ENCODE measurements at places on chromosomes 7 and 10. TPM values are rescaled to one million over a fixed set of nuclear protein-coding genes. Genes with fewer than 3 reads are reported as not detected.
A peak's percentile ranks its signal among the peaks of the same experiment; 100 is the strongest.

Gene STEAP1B
- 0.19 TPM for total RNA-seq

Gene OR2A14
- not detected for total RNA-seq

Gene COL26A1
- not detected for total RNA-seq

Gene SEMA3E
- total RNA-seq, result not detected

Gene ZNF804B
- total RNA-seq, result not detected

Gene ABCB4
- 0.54 TPM for total RNA-seq

Gene TECPR1
- 80.2 TPM for total RNA-seq

Gene ZMIZ2
- total RNA-seq, result 120 TPM

Gene CHAT
- not detected for total RNA-seq

Gene ELMO1
- 73.4 TPM for total RNA-seq

Gene PNLIP
- not detected for total RNA-seq

Gene SEMA4G
- total RNA-seq, result 0.54 TPM

Gene DYNC1I1
- not detected for total RNA-seq

- no peak for DNase-seq
Measured at GRCh38 chr10:74925708-74926107, 99.3 kb downstream of the KAT6B start.

- no peak for DNase-seq
Measured at GRCh38 chr10:114181971-114182370, 2.8 kb downstream of the TDRD1 start.

- peak; percentile 49 for DNase-seq
Measured at GRCh38 chr10:22573820-22574569, 140.4 kb downstream of the PIP4K2A start.

DNA sequence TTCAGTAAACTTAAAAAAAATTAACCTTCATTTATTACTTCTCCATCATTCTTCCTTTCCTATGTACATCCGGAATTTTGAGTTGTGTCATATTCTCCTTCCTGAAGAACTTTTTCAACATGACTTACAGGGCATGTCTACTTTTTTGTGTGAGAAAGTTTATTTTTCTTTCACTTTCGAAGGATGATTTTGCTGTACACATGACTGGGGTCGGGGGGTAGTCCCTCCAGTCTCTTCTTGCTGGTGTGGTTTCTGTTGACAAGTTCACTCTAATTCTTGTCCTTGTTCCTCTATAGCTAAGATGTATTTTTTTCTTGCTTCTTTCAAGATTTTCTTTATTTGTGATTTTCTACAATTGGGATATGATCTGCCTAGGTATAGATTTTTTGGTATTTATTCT, 55.8 kb downstream of the INPP5A start:
- no peak for DNase-seq

DNA sequence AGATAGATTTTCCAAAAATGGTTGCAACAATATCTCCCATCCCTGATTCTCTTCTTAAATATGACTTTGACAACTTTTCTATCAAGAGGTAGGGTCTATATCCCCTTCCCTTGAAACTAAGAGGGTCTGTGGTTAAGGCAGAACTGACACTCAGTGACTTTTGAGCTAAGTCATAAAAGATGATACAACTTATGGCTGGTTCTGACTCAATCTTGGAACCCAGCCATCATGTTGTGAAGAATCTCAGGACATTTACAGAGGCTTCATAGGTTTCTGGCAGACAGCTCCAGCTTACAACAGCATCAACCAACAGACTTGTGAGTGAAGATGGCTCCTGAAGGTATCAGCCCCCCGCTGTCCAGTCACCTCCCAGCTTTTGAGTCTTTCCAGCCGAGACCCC, 203.5 kb downstream of the RNLS start:
- no peak for DNase-seq

DNA sequence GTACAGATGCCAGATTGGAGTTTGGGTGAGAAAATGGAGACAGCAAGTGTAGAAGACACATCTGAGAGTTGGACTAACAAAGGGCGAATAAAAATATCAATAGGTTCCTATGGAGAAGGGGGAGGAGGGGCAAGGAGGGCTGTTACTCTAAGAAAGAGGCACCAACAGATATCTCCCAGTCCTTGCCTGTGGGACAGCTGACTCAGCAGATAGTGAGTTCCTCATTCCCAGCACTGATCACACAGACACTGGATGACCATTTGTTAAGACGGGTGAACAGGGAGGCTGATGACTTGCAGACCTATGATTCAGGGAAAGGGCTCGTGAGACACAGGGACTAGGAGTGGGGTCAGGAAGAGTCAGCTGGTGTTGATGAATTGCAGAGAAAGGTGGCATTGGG, 5.7 kb upstream of the PRR15 start:
- DNase-seq, result no peak

DNA sequence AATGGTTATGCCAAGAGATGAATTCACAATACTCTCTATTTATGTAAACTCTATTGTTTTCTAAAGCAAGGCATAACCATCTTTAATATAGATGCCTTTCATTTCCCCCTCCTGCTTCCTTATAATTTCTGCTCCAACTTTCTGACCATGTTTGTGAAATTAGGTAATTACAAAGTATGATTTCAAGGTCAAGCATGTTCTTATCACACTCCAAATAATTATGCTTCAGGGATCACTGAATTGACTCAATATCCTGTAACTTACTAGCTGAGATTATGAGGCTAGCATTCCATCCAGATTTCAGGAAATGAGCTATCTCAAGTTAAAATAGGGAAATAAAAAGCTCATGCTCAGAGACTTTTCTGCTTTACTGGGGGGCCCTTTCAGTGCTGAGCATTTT, 655.9 kb upstream of the IGFBP3 start:
- no peak for DNase-seq

GRCh38 chr7:81013083-81013817, 94.4 kb upstream of the SEMA3C start:
- no peak for DNase-seq

GRCh38 chr10:19979628-19980027, 163.4 kb downstream of the PLXDC2 start:
- no peak for DNase-seq

DNA sequence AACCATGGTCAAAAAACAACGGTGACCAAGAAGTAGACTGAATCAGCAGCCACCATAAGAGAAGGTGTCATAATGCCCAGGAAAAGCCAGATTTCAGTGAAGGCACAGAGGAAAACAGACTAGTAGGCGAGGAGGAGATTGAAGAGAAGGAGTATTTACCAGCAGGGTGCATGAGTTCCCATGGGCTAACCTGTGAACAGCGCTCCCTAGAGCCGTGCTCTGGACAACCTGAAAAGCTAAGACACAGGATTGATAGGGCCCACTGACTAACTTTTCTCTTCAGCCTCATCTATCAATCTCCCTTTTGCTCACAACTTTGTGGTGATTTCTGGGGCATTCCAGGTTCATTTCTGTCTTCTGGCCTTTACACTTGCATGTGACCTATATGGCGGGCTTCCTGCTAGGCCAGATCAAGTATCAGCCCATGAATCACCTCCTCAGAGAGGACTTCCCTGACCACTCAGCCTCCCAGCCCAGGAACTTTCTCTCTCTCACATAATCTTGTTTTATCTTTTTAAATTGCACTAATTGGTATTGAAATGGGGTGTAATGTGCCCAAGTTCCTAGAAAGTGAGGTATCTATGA, 12.8 kb downstream of the ANKRD22 start:
- no peak for DNase-seq

DNA sequence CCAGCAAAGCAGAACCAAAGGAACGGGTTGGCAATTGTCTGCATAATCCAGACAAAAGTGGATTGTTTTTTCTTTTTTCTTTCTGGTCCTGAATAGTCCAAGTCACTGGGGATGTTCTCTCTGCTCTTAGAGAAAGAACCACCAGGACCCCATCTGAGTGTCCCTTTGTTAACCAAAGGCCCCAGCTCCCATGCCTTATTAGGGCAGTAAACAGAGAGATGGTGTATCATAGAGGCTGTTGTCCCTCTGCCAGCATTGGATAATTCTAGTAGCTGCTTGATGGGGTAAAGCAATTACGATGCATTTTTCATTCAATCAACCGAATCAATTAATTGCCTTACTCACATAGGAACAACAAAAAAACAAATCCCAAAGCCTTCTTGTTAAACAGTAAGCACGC, 213.0 kb downstream of the BUB3 start:
- DNase-seq, result no peak

DNA sequence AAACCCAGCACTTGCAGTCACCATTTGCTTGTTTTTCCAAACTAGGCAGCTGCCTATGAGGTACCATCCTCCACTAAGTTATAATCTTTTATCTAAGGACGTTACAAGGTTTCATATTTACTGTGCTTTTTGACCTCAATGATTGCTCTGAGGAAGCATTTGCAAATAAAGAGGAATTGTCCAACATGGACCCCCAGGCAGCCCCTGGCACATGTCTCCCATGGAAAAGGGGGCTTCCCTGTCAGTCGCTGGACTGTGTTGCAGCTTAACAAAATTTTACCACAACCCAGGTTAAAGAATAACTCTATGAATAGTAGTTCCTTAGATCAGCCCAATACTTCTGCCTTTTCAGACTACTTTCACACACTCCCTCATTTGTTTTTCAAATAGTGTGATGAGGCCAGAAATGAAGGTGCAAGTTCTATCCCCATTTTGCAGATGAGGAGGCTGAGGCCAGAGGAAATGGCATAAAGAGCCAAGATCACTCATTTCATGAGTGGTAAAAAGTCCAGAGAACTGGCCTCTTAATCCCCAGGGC, 52.8 kb upstream of the ZPBP start:
- no peak for DNase-seq

GRCh38 chr10:79390551-79391229, 43.4 kb downstream of the PPIF start:
- DNase-seq, result peak; percentile 39

DNA sequence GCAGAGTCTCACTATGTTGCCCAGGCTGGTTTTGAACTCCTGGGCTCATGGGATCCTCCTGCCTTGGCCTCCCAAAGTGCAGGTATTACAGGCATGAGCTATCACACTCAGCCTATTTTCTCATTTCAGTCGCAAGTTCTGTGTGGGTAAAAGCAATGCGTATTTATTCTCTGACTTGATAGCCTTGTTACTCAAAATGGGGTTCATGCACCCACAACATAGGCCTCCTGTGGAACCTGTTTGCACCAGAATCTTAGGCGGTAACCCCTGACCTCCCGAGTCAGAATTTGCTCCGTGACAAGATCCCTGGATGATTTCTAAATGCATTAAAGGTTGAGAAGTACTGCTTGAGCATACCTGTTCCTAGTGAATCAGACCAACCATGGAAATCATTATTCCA, 7.3 kb downstream of the IL2RA start:
- DNase-seq, result no peak

- DNase-seq, result no peak
Measured at GRCh38 chr10:21065621-21066248, 168.6 kb upstream of the NEBL start.
